Immature natural killer cell (primary cell): ENCODE measurements at places on chromosomes 2 and 18.

DNA sequence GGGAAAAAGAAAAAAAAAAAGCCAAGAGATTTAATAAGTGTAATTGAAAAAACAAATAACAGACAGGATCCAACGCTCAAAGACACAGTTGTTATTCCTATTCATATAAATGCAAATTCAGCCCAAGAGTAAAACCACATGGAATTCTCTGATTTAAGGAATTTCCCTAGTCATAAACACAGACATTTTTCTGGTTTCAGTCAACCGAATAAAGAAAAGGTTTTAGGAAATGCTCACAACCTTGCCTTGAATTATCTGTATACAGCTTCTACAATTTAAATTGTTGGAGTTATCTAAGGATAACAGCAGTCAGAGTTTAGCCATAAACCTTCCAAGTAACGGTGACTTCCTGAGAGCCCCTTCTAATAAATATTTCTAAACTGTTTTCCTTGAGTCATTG, 122.7 kb downstream of the VWC2L start:
- no peak overlapping the region for H3K27ac ChIP-seq
- no peak for DNase-seq
- no peaks in the 10 kb centered on the region for H3K36me3 ChIP-seq
- H3K4me1 ChIP-seq: no peaks in the 10 kb centered on the region
- H3K27me3 ChIP-seq: peaks cover 1% of the 10 kb centered on the region

DNA sequence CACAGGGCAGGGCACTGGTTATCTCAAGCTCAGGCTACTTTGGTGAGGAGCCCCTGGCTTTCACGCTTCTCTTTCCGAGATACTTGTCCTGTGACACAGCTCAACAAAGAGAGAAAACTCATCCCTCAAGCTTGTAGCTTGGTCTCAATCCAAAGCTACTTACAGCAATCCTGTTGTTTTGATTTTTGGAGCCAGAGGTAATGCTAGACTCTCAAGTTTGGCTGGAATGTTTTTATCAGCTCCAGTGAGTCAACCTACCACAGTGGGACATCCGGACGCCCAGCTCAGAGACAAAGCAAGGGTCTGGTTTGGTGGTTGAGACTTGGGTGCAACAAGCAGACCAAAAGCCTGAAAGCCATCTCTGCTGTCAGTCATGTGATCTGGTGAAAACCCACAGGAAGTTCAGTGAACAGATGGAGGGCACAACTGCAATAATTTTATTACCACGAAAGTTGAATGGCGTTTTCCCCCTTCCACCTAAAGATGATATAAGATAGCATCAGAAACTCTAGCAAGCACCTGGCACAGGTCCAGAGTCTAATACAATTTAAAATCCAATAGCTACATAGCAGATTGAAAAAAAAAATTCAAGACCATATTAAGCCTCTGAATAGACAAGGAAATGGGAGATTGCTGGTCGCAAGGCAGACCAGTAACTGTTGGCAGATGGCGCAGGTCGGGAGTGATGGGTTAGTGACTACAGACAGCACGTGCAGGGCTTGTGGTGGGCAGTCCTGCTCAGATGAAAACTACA, 102.3 kb upstream of the SMAD7 start:
- peak overlapping the region; percentile 88 for H3K27ac ChIP-seq
- H3K4me1 ChIP-seq: peaks cover 83% of the 10 kb centered on the region
- H3K27me3 ChIP-seq: peaks cover 12% of the 10 kb centered on the region
- H3K4me3 ChIP-seq: peak overlapping the region; percentile 81
- peak; percentile 86 for DNase-seq

GRCh38 chr2:25341753-25342371, at the start of gene DNMT3A:
DNMT3A (minus strand) TSS chr2:25341925; CDS start chr2:25313984, 27,941 bp downstream.
- peaks cover 5% of the 10 kb centered on the region for H3K27me3 ChIP-seq
- H3K4me3 ChIP-seq: peak within 1 kb of the TSS; percentile 85
- no peaks in the 10 kb centered on the region for H3K36me3 ChIP-seq
- peaks cover 26% of the 10 kb centered on the region for H3K4me1 ChIP-seq
- peak; percentile 41 for DNase-seq
- H3K27ac ChIP-seq: no peak within 1 kb of the TSS

DNA sequence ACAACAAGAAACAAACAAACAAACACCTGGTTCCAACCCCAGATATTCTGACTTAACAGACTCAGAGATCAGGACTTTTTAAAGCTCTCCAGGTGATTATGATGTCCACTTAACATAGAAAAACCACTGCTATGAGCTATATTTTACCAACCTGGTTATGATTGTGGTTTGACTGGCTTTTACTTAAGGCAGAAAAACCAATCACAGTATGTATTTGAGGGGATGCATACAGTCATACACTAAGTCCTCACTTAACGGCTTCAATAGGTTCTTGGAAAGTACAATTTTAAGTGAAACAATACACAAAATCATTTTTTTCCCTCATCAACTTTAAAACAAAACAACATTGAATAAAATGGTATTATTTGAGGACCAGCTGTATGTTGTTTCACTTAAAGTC, 393.6 kb downstream of the ZEB2 start:
- no peaks in the 10 kb centered on the region for H3K4me1 ChIP-seq
- H3K27ac ChIP-seq: no peak overlapping the region

- peaks cover 3% of the 10 kb centered on the region for H3K36me3 ChIP-seq
- H3K27ac ChIP-seq: no peak overlapping the region
- no peak overlapping the region for H3K4me3 ChIP-seq
Observed at GRCh38 chr18:64233851-64234250, 85.0 kb upstream of the LINC00305 start.

DNA sequence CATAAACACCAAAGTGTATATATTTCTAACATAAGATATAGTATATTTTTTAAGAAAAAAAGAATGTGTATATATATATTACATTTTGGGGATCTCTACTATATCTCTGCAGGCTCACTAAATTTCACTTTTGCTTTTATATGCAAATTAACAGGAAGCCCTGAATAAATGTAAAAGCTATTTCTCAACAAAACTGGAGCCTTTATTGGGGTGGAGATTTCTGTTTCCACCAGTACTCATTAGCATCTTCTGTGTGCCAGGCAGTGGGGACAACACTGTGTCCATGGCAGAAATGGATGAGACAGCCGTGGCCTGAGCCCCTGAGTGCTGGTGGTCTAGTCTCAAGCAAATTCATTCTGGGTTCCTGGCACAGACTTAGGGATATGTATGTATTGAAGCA, 41.3 kb downstream of the C18orf63 start:
- H3K27ac ChIP-seq: no peak overlapping the region
- peaks cover 7% of the 10 kb centered on the region for H3K4me1 ChIP-seq
- DNase-seq: no peak
- no peaks in the 10 kb centered on the region for H3K27me3 ChIP-seq

DNA sequence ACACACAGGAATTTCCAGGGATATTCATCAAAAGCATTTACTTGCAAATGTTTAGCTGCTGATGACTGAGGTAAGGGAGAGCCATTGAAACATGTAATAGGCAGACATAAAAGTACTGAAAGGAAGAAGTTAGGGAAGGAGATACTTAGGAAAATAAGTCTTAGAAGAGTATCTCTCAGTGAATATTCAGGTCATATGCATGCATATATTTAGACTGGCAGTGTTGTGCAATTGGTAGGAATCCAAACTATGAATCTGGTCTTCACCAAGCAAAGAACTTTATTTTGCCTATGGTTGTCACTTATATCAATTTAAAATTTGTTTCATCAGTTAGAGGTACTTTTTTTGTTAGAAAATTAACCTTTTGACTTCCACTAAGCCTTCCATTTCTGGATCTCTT, 1490.7 kb downstream of the SUCLG1 start:
- no peak for DNase-seq
- no peaks in the 10 kb centered on the region for H3K36me3 ChIP-seq
- H3K4me3 ChIP-seq: no peak overlapping the region
- no peaks in the 10 kb centered on the region for H3K27me3 ChIP-seq
- no peaks in the 10 kb centered on the region for H3K4me1 ChIP-seq

DNA sequence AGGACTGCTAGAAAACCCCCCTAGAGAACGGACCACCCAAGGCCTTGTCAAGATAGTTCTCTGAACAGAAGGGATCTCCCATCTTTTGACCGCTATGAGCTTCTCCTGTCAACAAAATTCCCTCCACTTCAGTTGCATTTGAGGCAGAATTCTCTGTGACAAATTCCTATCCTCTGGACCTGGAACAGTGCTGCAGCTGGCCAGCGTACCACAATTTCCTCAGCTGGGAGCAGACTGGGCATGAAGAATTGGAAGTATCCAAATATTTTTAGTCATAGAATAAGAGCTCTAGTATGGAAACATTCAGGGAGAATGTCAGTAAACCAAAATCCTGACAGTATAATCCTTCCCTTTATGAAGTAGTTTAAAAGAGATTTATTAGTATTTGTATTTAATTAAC, 147.1 kb upstream of the BOD1L2 start:
- no peak for DNase-seq
- H3K4me1 ChIP-seq: peaks cover 11% of the 10 kb centered on the region

GRCh38 chr2:237585590-237586221, 4.8 kb downstream of the RAB17 start:
- DNase-seq: no peak
- no peak overlapping the region for H3K27ac ChIP-seq
- no peaks in the 10 kb centered on the region for H3K4me1 ChIP-seq

DNA sequence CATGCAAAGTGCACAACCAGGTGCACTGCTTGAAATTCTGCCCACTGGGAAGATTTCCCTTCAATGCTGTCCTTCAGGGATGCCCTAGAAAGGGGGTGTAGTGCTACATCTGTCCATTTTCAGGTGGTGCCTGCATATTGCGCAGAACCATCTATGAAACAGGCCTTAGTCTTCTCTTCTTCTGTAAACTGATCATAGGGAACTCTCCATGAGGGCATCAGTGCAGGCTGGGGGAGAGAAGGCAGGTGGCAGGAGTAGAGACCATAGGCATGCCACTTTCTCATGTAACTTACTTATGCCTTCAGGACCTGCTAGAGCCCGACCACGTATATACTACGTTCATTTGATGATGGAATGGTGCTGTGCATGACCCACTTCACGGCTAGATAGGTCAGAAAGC, 912.1 kb downstream of the SLC4A3 start:
- no peak overlapping the region for H3K27ac ChIP-seq
- H3K27me3 ChIP-seq: no peaks in the 10 kb centered on the region
- no peaks in the 10 kb centered on the region for H3K36me3 ChIP-seq
- H3K4me1 ChIP-seq: no peaks in the 10 kb centered on the region

GRCh38 chr18:22484471-22484870, 66.8 kb upstream of the CTAGE1 start:
- H3K36me3 ChIP-seq: peaks cover 4% of the 10 kb centered on the region
- no peak overlapping the region for H3K4me3 ChIP-seq
- no peak for DNase-seq
- H3K27me3 ChIP-seq: peaks cover 6% of the 10 kb centered on the region

- H3K4me3 ChIP-seq: no peak overlapping the region
- no peak for DNase-seq
- H3K27ac ChIP-seq: no peak overlapping the region
- H3K27me3 ChIP-seq: peaks cover 2% of the 10 kb centered on the region
- peaks cover 6% of the 10 kb centered on the region for H3K4me1 ChIP-seq
Observed at GRCh38 chr2:120317916-120318315, 28.0 kb upstream of the INHBB start.

GRCh38 chr2:36680012-36680411, 16.5 kb upstream of the VIT start:
- DNase-seq: no peak
- H3K27ac ChIP-seq: no peak overlapping the region
- H3K4me1 ChIP-seq: peaks cover 15% of the 10 kb centered on the region

- no peaks in the 10 kb centered on the region for H3K36me3 ChIP-seq
- no peak overlapping the region for H3K4me3 ChIP-seq
- H3K4me1 ChIP-seq: no peaks in the 10 kb centered on the region
- DNase-seq: no peak
- no peak overlapping the region for H3K27ac ChIP-seq
Observed at GRCh38 chr2:166302036-166302435, 73.7 kb downstream of the SCN9A start.

DNA sequence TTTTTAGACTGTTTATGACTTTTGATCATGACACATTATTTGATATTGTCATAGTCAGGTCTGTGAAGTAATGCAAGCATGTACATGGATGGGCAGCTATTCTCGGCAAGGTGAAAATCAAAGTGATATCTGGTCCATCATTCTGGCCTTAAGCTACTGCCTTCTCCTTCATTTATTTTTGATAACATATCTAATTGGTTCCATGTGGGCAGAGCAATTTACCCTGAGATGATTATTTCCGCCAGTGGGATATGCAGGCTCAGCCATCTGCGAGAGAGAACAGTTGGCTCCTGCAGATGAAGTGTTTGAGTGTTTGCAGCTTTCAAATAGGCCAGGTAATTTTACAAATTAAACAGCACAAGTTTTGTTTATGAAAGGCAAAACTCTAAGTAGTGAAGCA, 116.4 kb downstream of the LYPD6 start:
- H3K27me3 ChIP-seq: peaks cover 3% of the 10 kb centered on the region
- no peaks in the 10 kb centered on the region for H3K4me1 ChIP-seq
- DNase-seq: no peak
- no peaks in the 10 kb centered on the region for H3K36me3 ChIP-seq
- no peak overlapping the region for H3K4me3 ChIP-seq

DNA sequence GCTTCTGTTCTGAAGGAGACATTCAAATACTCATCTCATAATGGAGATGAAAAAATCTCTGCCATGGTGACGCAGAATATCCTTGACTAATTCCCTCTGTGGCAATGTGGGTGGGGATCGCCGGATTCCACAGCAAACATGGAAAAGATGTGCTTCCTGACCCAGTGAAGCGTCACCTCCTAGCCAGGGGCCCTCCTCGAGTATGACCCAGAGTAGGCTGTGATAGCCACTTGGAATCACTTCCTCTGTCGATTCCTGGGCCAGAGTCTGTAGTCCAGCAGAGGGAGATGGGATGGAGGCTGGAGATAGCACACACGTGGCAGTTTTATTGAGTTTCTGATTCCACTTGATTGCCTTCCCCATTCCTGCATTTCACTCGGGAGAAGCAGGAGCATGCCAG, 36.8 kb downstream of the DRC1 start:
- H3K4me3 ChIP-seq: no peak overlapping the region
- H3K36me3 ChIP-seq: no peaks in the 10 kb centered on the region

DNA sequence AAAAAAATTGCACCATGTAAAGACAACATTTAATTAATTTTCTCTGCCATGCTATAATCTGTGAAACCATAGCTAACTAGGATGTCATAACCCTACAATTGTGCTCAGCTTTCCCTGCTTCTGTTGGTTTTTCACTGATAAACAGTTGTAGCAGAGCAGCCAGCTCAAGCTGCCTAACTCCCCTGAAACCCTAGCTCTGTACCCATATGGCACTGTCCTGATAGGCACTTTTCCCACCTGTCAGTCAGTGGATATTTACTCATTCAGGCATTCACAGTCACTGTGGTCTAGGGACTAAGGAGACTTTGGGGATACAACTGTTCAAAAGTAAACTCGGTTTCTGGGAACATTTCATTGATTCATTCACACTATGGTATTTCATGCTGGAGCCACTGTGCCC, 407.0 kb downstream of the DSEL start:
- H3K27ac ChIP-seq: no peak overlapping the region
- H3K27me3 ChIP-seq: no peaks in the 10 kb centered on the region
- H3K36me3 ChIP-seq: no peaks in the 10 kb centered on the region
- DNase-seq: no peak
- no peaks in the 10 kb centered on the region for H3K4me1 ChIP-seq
- H3K4me3 ChIP-seq: no peak overlapping the region
